NCI-H1694 treated with DMSO at 0.1 percent for 48 hours (cell line): ENCODE measurements at places on chromosomes 3 and 15.

GRCh38 chr3:135213213-135213612 lies 418.2 kb downstream of the EPHB1 start:
- no peak for DNase-seq

- DNase-seq, result no peak
Observed at GRCh38 chr15:57082054-57082728, 163.7 kb downstream of the TCF12 start.

DNA sequence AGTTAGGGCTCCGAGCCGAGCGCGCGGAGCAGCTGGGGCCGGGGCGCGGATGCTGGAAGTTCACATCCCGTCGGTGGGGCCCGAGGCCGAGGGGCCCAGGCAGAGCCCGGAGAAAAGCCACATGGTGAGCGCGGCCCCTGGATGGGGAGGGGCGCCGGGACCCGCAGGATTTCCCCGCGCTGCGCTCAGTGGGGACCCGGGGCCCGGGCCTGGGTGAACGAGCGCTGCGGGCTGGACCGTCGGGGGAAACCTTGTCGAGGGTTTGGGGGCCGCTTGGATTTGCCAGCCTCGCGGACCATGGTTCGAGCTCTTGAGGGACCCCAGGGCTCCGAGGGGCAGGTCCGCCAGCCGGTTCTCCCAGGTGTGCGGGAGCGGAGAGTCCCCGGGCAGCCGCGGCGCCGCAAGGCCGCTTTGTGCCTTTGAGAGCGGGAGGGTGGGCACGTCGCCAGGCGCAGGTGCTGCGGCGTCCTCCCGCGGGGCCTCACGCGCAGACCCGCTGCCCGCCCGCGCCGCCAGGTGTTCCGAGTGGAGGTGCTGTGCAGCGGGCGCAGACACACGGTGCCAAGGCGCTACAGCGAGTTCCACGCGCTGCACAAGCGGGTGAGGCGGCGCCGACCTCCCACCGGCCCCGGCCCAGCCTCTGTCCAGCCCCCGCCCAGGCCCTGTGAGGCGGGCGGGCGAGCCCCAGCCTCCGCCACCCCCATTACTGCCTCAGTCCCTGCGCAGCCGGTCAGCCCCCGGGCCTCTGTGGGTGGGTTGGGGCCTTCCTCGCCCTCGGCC lies at the start of gene SNX22:
TSS of gene SNX22 (plus strand) at position 5 of the 780 bp plus-strand sequence. CDS start at position 50, 45 bp downstream.
- no peak for DNase-seq

DNA sequence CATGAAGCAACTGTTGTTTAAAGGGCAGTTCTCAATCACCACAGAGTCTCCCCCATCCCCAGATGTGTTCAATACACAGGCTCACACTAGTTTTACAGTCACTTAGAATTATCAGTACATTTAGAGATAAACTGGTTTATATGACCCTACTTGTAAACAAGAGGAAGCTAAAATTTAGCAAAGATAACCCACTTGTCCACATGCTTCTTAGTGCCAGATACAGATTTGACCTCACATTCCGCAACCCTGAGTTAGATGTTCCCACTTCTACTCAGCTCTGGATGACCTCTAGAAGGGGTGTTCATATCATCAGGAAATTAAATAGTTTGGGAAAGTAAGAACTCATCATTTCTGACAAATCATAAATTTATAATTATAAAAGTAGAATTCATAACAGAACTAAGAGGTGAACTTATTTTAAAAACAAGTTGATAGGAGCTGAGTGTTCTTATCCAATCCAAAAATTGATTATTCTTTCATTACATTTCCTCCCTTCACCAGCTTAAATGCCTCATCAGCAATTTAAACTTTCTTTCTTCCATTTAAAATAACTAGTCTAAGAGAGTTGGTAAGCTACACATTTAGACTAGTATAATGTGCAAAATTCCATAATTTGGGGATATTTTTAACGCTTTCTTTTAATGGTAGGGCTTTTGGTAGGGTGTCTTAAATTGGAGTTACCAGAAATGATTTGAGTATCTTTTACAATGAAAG lies 131.2 kb downstream of the FBN1 start:
- no peak for DNase-seq

- DNase-seq, result no peak
Observed at GRCh38 chr15:62124973-62125303, 40.1 kb downstream of the C2CD4B start.
